ENCODE measurements at places on chromosomes 2 and 18. TPM values are rescaled to one million over a fixed set of nuclear protein-coding genes. Genes with fewer than 3 reads are reported as not detected.
A peak's percentile ranks its signal among the peaks of the same experiment; 100 is the strongest.

The NPHP1 gene
- total RNA-seq: 5.1 TPM

The RAB6C gene
- 0.16 TPM for total RNA-seq

The CFC1 gene
- not detected for total RNA-seq

The SIX2 gene
- 0.11 TPM for total RNA-seq

The NYAP2 gene
- not detected for total RNA-seq

The PTPRN gene
- 0.38 TPM for total RNA-seq

The CYS1 gene
- 1.4 TPM for total RNA-seq

The POTEI gene
- 7.0 TPM for total RNA-seq

The CHRND gene
- not detected for total RNA-seq

The UGT1A4 gene
- total RNA-seq: not detected

The OTX1 gene
- total RNA-seq: 0.87 TPM

The ERFE gene
- total RNA-seq: 0.85 TPM

The GYPC gene
- total RNA-seq: 39.7 TPM

The GPBAR1 gene
- 0.55 TPM for total RNA-seq

The LBX2 gene
- total RNA-seq: 0.86 TPM

- no peak for DNase-seq
These were observed 513.6 kb downstream of the STK39 start for GRCh38 chr2:167733747-167734146.

DNA sequence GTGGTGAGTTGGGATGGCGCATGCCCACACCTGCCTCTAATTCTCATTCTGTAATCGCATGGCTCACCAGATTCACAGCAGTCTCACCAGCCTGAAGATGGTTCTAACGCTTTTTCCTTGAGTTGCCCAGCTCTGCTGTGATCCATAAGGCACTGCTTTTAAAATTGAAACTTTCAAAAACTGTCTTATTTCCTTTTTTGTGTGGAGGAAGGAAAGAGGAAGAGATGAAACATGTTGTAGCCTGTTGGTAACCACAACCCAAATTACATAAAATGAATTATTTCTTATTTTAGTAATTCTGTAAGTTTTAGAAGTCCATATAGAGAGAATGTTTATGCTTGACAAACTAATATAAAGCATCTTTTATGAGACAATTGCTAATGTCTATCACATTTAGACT is 165.4 kb downstream of the RBM43 start:
- DNase-seq: no peak

DNA sequence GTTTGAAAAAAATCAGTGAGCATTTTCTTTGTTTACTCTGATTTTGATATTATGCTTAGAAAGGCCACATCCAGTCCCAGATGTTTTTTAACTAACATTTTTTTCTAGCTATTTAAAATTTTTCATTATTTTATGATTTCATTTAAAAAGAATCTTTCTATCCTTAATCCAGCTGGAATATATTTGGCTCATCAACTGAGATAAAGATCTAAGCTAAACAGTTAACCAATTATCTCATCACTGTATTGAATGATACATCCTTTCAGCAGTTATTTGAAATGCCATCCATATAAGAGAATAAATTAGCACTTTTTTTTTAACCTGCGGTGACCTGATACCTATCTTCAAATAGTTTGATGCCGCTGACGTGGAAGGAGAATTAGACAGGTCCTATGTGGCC is 245.5 kb upstream of the COPS8 start:
- DNase-seq: no peak

GRCh38 chr2:233006648-233007047 is 6.4 kb downstream of the NGEF start:
- DNase-seq: no peak

DNA sequence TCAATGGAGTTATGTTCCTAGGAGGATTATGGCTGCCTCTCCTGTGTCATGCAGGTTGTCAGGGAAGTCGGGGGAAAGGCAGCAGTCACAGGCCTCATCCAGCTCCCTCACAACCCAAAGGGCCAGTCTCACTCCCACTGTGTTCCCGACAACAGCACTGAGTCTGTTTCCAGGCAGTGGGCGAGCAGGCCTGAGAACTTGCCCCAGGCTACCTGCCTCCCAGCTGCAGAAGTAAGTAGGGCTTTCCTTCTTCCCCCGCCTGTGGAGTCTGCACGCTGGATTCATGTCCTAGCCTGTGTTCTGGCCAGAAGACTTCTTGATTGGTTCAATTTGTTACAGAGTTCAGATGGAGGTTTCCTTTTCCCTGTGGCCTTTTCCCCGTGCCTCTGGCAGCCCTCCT is 8.2 kb upstream of the ZNF638 start:
- no peak for DNase-seq

DNA sequence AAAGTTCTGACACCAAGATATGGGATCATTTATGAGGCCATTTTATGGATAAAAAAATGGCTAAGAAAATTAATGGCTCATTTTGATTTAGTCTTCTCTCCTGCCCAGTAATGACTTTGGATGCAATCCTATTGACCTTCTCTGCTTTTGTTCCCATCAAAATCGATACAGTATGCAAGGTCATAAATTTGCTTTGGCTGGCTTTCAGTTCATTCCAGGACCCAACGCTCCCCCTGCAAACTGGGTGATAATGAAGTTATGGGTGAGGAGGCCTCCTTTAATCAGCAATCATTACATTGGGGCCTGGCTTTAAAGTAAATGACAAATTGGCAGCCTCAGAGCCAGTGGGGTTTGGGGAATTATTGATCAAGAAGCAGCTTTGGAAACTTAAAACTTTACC is 351.8 kb upstream of the GYPC start:
- no peak for DNase-seq

DNA sequence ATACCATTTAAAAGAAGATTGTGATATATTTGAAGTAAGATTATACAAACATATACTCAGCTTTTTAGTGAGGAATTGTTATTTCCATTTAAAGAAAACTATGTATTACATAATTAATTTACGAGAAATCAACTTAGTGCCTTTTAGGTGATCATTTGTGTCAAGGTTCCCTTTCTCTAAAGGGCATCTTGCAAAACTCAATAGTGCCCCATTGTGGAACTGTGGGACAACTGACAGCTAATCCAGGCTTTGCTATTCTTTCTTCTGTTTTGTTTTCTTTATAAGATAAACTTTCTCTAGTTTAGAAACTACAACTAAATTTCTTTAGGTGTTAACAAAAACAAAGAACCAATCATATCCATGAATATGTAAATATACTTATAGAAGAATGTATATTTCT is 24.3 kb upstream of the VIT start:
- no peak for DNase-seq

- no peak for DNase-seq
These were observed 176.2 kb downstream of the TRABD2A start for GRCh38 chr2:84704505-84705244.

DNA sequence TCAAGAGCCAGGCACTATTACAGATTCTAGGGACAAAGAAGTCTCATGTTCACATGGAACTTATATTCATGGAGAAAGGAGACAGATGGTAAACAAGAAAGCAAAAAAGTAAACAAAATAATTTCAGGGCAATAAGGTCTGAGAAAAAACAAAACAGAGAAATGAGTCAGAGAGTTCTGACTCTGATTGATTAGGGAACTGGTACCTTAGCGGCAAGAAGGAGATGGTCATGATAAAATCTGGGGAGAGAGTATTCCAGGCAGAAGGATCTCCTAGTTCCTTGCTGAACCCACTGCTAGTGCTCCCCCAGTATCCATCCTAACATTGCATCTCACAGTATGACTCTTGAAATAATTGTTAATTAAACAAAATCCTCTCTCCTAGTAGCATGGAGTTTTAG is 161.8 kb upstream of the KLF7 start:
- DNase-seq: no peak

- no peak for DNase-seq
These were observed 13.0 kb downstream of the PTMA start for GRCh38 chr2:231720987-231721966.

- no peak for DNase-seq
These were observed 23.7 kb downstream of the ATP9B start for GRCh38 chr18:79092874-79093273.

GRCh38 chr2:95283562-95283961 is 9.3 kb downstream of the PROM2 start:
- DNase-seq: no peak

DNA sequence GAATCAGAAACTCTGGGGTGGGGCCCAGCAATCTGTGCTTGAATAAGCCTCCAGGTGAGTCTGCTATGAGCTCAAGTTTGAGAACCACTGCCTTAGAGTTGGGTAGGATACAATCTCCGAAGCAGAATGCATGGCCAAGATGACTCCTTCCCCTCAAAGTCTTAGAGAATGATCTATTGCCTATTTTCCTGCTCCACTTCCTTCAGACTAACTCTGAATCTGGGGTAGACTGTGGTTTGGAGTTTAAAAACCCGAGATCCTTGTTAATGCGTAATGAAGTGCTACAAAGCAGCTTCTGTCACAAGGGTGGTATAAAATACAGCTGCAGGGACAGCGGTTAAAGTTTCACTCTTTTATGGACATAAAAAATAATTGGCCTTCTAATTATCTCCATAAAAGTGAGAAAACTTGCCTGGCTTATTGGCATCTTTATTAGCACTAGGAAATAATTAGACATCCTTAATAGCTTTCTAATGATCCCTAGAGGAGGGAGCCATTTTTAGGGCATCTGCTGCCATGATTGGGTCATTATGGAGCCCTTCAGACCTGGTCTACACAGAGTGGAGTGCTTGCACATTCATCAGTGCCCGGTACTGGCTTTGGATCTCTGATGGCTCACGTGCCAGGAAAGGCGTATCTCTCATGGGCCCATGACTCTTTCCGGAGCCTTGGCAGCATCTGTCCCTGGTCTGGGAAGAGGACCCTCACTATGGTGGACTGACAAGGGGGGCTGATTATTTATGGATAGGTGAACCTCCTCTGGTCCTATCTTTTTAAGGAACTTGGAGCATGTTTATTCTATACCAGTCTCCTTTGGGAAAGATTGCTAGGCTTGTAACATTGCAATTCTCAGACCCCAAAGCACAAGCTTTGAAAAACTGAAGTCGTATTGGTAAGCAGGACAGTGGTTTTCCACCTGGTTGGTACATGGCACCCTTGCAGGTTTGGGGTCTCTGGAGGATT is 28.2 kb downstream of the SIX2 start:
- no peak for DNase-seq

- peak; percentile 61 for DNase-seq
These were observed 34.5 kb downstream of the NEURL3 start for GRCh38 chr2:96470636-96471035.

GRCh38 chr2:239034561-239035341 is 186.9 kb downstream of the TWIST2 start:
- DNase-seq: no peak

DNA sequence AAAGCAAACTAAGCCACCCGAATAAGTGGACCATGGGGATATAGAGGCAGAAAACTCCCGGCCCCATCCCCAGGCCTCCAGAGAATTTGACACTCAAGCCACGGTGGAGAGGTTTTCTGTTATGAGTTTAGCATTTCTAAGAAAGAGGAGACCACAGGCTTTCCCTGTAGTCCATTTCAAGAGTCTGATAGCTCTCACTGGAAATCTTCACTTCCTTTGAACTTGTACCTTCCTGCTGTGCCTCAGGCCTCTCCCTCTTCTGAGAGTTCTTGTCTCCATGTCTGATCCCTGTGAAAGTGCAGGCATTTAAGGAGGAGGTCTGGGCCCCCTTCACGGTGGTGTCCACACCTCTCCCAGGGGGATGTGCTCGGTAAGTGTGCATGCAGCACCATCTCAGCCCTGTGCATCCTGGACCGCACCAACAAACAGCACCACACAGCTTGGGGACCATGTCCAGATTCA is 113.7 kb downstream of the BCL2 start:
- no peak for DNase-seq

DNA sequence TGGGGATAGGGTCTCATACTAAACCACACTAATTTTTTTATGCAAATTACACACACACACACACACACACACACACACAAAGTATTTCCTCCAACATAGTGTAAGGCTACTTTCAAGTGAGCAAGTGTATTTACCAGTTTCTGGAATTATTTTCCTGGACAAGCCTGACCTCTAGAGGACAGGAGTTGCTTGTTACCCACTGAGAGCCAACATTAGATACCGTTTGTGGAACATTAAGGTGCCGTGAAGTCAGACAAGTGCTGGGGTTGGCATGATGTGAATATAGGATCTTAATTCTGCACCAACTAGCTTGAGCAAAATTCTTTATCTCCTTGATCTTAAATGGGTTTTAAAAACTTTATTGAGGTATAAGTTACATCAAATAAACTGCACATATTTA is 39.3 kb upstream of the SERPINB2 start:
- no peak for DNase-seq

- DNase-seq: no peak
These were observed 12.9 kb upstream of the DTNA start for GRCh38 chr18:34697233-34697632.

DNA sequence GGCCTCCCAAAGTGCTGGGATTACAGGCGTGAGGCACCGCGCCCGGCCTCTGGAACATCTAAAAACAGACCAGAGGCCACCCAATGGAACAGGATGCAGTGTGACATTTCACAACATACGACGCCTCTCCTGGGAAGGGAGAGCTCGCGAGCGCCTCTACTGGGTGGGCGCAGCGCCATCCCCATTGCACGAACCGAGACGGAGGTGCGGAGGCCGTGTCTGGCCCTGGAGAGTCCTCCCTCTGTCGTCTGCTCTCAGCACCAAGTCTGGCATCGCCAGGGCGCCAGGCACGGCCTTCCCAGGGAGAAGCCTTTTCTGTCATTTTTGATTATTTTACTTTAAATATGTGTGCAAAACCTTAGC is 9.4 kb upstream of the GBX2 start:
- DNase-seq: peak; percentile 67

GRCh38 chr2:71348302-71348701 is 16.7 kb downstream of the ZNF638 start:
- DNase-seq: no peak

DNA sequence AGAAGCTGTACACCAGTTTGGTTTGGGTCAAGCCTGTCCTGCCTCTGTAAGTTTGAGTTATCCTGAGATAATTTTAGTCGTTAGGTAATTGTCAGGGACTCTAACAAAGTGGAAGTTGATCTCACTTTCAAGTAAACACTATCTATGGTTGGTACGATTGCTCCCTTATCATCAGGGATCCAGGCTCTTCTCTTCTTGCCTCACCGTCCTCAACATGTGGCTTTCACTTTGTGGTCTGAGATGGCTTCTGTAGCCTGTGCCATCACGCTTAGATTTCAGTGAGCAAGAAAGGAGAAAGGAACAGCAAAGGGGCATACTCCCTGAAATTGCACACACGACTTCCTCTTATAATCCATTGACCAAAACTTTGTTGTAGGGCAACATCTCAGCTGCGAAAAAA is 115.6 kb downstream of the CTAGE1 start:
- DNase-seq: no peak
